ENCODE measurements at places on chromosomes 3 and 15.

DNA sequence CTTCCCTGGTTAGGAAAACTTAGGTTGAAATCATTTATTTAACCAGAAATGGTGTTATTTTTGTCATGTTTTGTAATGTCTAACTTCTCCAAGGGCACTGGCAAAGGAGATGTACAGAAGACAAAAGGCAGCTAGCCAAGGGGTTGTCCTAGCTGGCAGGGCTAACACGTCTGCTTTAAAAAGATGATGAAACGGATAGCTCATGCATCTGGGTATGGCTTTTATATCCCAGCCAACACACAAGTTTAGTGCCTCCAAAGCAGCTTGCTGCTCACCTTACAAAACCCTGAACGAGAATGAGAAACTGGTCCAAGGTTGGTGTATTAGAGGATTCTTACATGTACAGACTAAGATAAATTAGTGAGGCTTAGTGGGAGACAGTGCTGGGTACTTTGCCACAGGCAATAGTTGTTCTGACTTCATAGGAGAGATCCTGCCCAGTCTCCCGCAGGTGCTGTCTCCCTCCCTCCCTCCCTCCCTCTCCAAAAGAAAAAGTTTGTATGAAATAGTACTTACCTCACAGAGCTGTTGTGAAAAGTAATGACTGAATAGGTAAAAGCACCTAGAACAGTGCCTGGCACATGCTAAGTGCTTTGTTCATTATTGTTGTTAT is 47.8 kb downstream of the KCNMB2 start:
- no peak for DNase-seq

GRCh38 chr3:111547631-111548030 is 5.6 kb downstream of the CD96 start:
- no peak for DNase-seq

GRCh38 chr3:172127929-172128580 is 88.7 kb downstream of the FNDC3B start:
- DNase-seq: no peak

DNA sequence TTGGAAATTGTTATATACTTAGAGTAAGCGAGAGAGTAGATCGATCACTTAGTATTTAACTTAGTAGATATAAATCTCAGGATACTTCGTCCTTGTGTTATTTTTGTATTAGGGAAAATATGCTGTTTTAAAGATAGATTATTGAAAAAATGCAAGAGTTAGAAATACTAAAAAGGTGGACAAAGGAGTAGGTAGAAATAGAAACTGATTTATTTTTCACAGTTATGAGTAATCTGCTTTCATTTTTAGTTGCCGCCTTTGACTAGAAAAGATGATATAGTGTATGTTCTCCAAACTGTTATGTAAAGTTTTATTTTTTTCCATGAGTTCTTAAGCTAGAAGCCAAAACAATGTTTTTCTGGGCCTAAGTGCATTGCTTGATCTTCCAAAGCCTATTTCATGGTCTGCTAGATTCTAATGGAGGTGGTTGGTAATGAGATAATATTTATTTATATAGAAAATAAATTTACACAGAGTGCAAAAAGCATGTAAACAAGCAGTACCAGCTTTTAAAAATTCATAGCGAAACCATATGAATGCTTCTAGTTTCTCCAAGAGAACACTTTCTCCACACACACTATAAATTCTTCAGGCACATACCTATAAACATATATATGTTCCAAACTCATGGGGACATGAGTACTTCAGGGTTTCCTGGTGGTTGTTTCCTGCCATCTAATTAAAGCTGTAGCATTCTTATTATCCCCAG is 61.1 kb downstream of the DIPK2A start:
- DNase-seq: no peak

DNA sequence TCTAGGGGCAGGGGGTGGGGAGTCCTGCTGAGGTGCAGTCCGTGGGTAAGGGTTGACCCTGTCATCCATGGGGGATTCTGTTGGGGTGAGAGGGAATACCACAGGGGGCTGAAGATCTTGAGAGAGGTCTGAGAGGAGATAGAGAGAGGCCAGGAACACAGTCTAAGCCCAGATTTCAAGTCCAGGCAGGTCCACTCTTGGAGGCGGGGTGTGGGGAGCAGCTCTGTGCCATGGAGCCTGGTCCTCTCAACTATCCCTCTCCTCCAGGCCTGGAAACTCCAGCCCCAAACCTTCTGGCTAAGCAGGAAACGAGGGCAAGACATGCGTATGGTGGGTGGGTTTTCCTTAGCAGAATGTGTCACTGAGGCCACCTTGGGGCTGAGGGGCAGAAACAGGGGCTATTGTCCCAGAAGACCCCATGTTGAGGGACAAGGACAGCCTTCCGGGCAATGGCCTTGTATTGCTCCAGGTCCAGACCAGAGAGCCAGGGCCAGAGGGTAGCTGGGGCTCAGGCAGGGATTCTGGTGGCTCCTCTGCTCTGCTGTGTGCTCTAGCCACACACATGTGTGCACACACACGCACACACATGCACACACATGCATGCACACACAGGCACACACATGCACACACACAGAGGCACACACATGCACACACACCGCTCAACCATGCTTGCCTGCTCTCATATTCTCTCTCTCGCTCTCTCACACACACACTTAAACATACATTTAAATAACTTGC is 48.6 kb upstream of the MAGEF1 start:
- DNase-seq: no peak

DNA sequence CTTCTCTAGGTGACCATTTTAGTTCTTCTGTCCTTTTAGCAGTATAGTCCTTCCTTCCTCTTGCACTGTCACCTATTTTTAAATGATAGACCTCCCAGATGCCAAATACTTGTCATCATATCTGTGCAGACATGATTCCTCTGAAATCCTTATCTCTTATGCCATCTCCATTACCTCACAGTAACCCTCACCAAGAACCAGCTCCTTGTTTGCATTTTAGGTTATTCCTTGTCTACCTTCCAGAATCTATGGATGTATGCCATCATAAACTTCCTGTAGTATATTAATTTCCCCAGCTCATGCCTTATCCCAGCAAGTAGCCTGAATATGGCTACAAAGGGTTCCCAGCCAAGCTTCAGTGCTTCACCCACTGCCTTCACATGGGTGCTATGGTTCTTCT is 1347.2 kb downstream of the ROBO1 start:
- no peak for DNase-seq

Data from stimulated activated CD8-positive, alpha-beta memory T cell treated with anti-CD3 and anti-CD28 coated beads, Interleukin-12 subunit alpha, Interleukin-12 subunit beta, amount 100 ng/mL, for 1 hour (primary cell).